ENCODE measurements at places on chromosomes 3 and 15.

DNA sequence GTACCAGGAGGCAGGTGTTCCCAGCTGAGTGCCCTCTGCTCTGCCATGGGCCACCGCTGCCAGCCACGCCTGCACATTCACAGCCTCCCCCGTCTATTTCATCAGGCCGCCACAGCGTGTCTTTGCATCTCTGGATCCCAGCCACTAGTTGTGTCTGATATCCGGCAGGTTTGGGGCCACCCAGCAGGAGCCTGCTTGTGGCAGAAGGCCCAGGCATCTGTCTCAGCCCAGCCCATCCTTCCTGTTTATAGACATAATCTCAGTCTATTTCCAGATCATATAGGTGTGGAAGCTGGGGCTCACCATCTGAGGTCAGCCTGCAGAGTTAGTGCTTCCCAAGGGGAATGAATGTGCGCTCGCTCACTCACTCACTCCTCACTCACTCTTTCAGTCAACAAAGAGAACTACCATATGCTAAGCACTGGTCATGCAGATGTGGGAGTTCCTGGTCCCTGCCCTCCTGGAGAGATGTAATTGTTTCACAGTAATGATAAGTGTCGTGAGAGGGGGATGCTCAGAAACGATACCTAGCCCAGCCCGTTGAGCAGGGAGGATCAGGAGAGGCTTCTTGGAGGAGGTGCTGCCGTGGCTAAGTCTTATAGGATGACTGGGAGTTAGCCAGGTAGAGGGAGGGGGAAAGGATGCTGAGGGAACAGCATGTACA, 60.6 kb downstream of the FGD5 start:
- DNase-seq, result no peak

DNA sequence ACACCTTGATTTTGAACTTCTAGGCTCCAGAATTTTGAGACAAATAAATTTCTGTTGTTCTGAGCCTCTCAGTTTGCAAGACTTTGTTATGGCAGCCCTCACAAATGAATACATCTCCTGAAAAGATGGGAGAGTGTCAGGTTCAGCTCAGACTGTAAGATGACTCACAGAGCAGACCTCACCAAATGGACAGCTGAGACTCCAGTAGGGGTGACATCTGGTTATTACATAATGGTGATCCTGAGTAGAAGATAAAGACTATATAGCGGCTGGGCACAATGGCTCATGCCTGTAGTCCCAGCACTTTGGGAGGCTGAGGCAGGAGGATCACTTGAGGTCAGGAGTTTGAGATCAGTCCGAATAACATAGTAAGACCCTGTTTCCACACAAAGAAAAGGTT, 26.2 kb upstream of the MTMR14 start:
- DNase-seq, result no peak

- DNase-seq, result no peak
Measured at GRCh38 chr15:77335298-77335697, 84.6 kb downstream of the PEAK1 start.

GRCh38 chr3:150870406-150870805, 34.8 kb downstream of the MINDY4B start:
- DNase-seq, result no peak

DNA sequence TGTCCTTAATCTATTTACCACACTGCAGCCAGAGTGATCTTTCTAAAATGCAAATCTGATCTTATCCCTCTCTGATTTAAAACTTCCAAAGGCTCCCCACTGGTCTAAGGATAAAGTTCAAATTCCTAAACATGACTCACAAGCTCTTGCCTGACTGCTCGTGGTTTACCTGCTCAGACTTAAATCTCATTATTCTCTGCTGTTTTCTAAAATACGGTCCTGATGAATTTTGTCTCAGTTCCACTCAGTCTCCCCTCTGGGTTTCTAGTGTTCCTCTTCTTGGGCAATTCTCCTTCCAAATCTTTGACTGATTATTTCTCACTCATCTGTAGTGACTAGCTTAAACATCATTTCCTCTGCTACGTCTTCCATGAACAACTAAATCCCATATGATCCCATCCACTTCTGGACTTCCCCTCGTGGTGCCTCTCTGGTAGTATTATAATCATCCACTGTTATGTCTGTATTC, 108.3 kb downstream of the P3H2 start:
- DNase-seq, result no peak

- no peak for DNase-seq
Measured at GRCh38 chr15:88185584-88185983, 71.0 kb downstream of the NTRK3 start.

DNA sequence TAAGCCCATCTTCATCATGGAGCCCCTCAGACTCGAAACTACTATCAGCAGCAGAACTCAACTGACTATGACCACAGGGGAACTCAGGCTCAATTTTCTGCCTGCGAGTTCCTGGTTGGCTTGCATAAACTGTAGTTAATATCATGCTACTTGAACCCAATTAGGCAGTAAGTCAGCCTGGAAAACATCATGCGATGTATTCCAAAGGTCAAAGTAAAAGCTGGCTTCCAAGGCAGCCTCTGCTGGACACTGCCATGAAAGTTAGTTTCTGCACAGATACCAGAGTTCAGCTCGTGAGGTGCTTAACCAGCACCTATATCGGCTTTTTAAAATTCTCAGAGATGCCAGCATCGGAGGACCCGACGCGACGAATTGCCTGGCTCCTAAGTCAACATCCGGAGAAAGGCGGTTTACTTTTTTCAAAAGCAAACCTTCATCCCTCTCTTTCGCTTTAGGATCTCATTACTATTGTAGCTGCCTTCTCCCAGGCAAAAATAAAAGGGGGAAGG, 3.8 kb downstream of the ANP32A start:
- no peak for DNase-seq

- DNase-seq, result no peak
Measured at GRCh38 chr3:145294572-145294971, 866.4 kb downstream of the PLOD2 start.

DNA sequence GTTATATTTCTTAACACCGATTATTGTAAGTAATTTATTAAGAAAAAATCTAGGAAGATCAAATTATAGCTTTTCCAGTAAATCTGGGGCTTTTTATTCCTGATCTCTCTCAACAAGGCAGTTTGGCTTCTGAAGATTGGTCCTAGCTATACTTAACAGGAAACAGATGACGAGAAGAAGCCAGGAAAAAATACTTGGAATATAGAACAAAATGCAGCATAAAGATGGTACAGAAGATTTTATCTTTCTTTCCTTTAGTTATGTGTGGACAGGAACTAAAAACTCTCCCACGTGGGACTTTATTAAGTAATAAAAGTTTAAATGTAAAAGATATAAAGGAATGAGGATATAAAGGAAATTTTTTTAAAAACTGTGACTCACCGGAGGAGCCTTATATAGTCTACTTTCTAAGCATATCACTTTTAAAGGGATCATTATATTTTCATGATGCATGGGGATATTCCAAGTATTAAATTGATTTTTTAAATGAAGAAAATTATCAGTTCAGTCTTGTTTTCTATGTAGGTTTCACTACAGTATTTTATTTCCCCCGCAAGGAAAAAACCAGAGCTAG, 8.2 kb downstream of the B3GNT5 start:
- no peak for DNase-seq

- DNase-seq, result no peak
Measured at GRCh38 chr3:28109829-28110228, 131.6 kb upstream of the CMC1 start.

GRCh38 chr3:20324664-20325478, 138.9 kb upstream of the SGO1 start:
- no peak for DNase-seq

DNA sequence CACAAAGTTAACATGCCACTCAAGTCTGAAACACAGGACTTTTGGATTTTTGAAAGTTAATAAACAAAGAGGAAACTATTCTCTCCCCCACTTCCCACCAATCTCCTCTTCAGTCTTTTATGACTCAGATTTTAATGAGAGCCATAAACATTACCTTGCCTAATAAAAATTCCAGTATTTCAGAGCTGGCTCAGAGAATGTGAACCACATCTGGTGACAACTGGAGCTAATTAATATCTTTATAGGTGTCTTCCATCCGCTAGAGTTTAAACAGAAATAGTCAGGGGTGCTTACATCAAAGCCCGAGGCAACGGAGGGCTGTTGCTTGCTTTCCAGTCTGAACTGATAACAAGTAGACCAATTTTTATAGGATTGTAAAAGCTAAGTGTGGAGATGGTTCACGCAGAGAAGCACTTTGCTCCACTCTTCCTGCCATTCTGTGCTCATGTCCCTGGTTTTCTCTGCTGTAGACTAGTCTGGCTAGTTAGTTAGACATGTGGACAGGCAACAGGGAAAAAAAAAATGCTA, 363.6 kb downstream of the NR2F2 start:
- DNase-seq, result no peak

- no peak for DNase-seq
Measured at GRCh38 chr3:195131176-195131575, 139.8 kb downstream of the XXYLT1 start.

- no peak for DNase-seq
Measured at GRCh38 chr3:160929595-160929994, 173.6 kb downstream of the PPM1L start.

Measured in fibroblast of the conjunctiva (primary cell).